ENCODE measurements at places on chromosomes 2 and 18.

GRCh38 chr2:85522090-85522647, 16.8 kb upstream of the MAT2A start:
- no peak for DNase-seq

DNA sequence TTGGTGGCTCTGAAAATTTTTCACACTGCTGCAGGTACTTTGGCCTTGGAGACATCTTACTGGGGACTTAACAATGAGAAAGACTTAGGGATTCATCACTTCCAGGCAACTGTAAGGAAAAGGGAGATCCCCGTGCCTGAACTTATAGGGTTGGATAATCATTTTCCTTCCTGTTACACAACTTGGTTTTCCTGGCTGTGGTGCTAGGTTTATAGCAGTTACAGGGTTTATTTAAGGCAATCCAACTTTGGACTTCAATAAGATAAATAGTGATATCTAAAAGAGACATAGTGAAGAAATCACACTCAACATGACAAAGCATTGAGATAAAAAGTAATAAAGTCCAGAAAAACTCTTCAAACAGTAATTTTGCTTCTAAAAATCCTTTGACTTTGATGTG, 70.2 kb upstream of the RAPH1 start:
- no peak for DNase-seq

- DNase-seq = no peak
Observed at GRCh38 chr2:179746981-179747380, 114.4 kb downstream of the ZNF385B start.

GRCh38 chr2:216596236-216596979, 36.8 kb upstream of the IGFBP2 start:
- DNase-seq = no peak

DNA sequence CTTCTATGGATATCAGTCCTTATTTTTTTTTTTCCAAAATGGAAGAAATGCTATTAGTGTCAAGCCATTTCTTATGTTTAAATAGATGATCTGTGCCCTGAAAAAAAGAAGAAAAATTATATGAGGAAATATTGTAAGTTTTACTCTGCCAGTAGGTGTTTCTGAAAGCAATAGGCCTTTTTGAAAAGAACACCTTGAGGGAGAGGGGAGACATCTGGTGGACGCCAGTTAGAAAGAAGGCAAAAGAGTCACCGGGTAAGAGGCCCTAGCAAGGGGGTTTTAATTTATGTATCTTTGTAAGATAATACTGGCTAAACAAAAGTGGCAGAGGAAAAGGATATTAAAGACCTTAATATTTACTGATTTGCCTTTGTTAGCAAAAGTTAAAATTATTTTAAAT, 56.1 kb downstream of the DYNAP start:
- no peak for DNase-seq

- DNase-seq = no peak
Observed at GRCh38 chr18:55100817-55101457, 141.7 kb upstream of the CCDC68 start.

GRCh38 chr2:163353551-163353950, 382.3 kb downstream of the FIGN start:
- DNase-seq = no peak

GRCh38 chr2:74682501-74682900, 28.5 kb downstream of the SEMA4F start:
- no peak for DNase-seq

GRCh38 chr18:11981543-11982366, 448 bp downstream of the IMPA2 start:
- DNase-seq = no peak

GRCh38 chr2:4528773-4529172, 825.4 kb downstream of the DCDC2C start:
- no peak for DNase-seq

GRCh38 chr2:7974936-7975335, 706.9 kb upstream of the ID2 start:
- no peak for DNase-seq

GRCh38 chr2:37919631-37920032, 5.5 kb upstream of the RMDN2 start:
- DNase-seq = no peak

DNA sequence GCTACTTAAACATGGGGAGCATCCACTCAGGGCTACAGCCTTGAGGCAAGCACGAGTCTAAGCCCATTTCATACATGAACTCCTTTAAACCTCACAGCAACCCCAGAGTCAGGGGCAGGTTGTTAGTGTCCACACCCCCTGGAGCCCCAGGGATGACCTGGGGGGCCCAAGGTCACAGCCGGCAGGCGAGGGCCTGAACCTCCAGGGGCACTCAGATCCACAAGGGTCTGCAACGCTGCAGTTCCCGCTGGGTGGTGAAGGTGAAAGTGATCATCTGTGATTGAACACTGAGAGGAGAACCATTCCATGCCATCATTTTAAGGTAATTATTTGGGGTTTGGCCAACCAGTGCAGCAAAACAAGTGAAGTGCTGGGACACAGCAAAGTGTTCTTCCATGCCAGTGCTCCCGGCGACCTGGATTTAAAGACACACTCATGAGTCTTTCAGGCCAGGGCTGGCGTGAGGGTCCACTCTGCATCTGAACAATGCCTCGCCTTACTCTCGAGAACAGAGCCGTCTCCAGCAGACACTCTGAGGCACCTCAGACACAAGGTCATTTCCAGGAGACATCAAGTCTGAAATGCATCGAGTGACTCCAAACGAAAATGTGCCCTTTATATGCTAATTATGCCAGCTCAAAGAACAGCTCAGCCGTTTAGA, 61.6 kb upstream of the SNTG2 start:
- no peak for DNase-seq

GRCh38 chr2:238005528-238005927, 38.7 kb downstream of the UBE2F start:
- no peak for DNase-seq

GRCh38 chr2:128568106-128568505, 249.4 kb upstream of the HS6ST1 start:
- DNase-seq = no peak

GRCh38 chr18:55012008-55012407, 52.7 kb upstream of the CCDC68 start:
- no peak for DNase-seq

DNA sequence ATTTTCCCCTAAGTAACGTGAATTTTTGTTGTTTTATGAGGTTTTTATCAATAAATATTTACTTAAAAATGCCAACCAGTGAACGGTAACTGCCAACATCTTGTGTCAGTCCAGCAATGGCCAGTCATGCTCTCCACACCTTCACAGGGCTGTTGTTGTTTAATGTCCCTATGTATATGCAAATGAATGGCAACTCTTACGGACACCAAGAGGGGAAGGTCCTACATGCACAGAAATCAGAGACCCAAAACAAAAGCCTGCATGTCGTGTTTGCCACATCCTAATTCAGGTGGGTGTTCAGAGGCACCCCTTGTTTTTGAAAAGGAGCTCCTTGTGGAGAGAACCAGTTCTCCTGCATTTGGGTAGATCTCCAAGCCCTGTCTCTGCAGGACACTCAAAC, 4.8 kb upstream of the FTCDNL1 start:
- DNase-seq = no peak

GRCh38 chr2:237744613-237745249, 53.8 kb upstream of the RBM44 start:
- peak; percentile 68 for DNase-seq

- no peak for DNase-seq
Observed at GRCh38 chr2:180980943-180981911, 822 bp downstream of the UBE2E3 start.

DNA sequence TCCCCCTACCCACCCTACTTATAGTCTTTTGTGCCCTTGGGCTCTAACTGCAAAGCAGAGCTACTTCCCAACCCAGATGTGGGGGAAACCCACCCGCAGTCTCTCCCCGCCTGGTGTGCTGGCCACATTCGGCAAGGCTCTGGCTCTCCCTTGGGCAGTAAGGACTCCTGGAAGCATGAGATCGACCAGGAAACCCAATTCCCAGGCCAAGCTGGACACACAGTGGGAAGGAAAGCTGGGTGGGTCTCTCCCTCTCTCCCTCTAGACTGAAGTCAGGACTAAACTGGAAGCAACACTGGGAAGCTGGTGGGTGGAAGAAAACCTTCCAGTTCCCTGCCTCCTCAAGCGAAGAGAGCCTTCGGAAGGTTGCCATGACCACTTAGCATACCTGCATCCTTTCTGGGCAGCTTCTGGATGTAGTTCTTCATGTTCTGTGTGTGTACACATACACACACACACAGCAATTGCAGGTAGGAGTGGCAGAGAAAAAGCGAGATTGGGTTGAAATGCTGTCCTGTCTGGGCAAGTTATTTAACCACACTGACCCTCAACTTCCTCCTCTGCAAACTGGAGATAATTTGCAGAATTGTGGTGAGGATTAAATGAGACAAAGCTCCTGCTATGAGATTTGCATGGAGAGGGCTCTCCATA, 33.9 kb downstream of the ZBTB7C start:
- DNase-seq = no peak

DNA sequence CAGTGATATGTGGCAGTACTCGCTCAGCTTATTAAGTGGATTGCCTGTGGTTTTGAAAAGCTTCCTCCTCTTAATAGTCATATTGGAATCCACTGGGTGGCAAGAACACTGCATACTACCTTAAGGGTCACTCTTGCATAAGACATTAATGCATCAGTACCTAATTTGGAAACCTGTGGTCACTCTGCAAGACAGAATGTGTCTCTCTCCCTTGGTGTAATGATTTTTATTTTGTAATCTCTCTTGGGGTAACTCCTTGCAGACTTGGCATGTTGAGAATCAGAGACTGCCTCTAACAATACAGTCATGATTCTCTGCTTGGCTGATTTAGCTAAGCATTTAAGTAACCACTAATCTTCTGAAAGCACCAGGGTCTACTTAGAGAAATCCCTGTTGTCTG, 33.0 kb upstream of the IER3IP1 start:
- no peak for DNase-seq

- no peak for DNase-seq
Observed at GRCh38 chr2:200665626-200666453, 80.0 kb downstream of the AOX1 start.

DNA sequence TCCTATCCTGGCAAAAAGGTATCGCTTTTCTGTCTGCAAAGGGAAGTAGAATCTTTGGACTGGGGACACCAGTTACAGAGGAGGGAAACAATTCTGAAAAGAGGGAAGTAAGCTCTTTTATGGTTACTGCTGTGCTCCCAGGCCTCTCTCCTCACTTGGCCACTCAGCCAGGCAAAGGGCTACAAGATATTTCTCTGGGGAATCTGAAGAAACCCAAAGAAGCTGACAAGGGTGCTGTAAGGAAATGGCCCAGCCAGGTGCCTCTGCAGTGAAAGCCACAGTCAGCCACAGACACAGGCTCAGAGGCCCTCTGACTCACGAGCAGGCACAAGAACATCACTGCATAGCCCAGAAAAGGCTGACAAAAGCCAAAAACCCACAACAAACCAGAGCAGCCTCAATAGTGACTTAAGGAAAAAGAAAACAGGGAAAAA, 5.8 kb downstream of the HDLBP start:
- peak; percentile 65 for DNase-seq

DNA sequence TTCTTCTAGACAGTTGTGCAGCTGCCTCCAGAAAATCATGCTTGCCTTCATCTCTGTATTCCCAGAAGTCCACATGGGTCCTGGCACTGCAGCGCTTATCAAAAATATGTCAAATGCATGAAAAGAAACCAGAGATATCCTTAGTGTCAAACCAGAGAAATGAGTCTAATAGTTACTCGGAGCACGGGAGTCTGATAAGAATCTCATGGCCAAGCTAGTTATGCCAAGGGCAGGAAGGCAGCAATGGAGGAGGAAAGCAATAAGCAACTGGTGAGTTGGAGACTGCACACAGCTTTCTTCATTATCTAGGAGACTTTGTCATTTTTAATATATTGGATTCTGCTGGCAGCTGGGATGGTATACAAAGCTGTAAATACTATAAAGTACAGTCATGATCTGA, 38.6 kb downstream of the TRIB2 start:
- no peak for DNase-seq

- DNase-seq = no peak
Observed at GRCh38 chr2:53629501-53629900, 138.1 kb upstream of the CHAC2 start.

DNA sequence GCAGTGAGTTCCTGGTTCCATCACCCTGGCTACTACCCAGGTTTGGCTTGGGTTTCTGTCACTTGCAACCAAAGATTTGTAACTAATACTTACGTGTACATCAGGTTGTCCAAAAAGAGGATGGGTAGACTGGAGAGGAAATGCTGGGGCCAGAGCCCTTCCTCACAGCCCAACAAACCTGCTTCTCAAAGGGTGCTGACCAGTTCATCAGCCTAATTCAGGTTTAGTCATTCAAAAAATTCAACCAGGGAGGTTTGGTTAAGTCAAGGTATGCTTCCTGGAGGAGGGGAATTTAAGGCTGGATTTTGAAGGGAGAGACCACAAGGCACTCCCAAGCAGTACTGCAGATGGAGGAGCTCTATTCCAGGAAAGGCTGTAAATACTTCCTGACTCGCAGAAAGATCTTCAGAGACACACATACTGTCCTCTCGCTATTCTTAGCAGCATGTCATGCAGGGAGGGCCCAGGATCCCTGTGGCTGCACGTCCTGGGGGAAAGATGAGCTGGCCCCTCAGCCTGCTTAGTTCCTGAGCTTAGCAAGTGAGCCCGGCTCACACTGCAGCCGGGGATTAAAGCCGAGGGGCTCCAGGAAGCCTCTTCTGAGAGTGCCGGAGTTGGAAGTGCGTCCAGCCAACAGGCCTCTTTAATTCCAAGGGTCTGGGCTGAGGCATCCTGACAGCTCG, 40.0 kb upstream of the BIN1 start:
- no peak for DNase-seq

- peak; percentile 79 for DNase-seq
Observed at GRCh38 chr2:231677632-231678104, 30.7 kb upstream of the PTMA start.

DNA sequence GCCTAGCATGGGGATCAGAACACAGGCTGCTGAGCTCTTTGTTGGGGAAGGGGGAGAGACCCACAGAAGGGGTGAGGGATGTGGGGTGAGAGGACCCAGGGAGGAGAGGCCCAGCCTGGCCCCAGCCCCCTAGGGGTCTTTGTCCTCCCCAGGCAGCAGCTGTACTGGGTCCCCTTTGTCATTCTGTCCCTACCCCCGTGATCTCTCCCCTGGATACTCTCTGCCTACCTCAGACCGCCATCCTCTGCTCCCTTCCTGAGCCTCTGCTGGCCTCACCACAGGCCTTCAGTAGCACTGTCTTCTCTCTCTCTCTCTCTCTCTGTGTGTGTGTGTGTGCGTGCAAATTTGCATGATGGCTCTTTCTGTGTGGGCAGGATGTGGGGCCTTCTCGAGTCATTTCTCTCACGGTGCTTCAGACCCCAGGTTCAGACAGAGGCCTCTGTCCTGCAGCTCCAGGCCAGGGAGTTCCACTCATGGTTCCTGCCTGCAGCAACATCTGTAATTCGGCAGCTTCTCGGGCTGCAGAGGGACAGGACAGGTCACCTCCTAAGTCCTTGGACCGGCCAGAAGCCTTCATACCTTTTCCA, 1.4 kb downstream of the PSD4 start:
- peak; percentile 71 for DNase-seq

Measured in stimulated activated CD4-positive, alpha-beta T cell treated with anti-CD3 and anti-CD28 coated beads, TNF-alpha, amount 100 ng/mL, for 24 hours (primary cell).